ENCODE measurements at places on chromosomes 7 and 10.
A peak's percentile ranks its signal among the peaks of the same experiment; 100 is the strongest.

- DNase-seq = no peak
These were observed 445 bp upstream of the PVRIG start for GRCh38 chr7:100219271-100219737.

DNA sequence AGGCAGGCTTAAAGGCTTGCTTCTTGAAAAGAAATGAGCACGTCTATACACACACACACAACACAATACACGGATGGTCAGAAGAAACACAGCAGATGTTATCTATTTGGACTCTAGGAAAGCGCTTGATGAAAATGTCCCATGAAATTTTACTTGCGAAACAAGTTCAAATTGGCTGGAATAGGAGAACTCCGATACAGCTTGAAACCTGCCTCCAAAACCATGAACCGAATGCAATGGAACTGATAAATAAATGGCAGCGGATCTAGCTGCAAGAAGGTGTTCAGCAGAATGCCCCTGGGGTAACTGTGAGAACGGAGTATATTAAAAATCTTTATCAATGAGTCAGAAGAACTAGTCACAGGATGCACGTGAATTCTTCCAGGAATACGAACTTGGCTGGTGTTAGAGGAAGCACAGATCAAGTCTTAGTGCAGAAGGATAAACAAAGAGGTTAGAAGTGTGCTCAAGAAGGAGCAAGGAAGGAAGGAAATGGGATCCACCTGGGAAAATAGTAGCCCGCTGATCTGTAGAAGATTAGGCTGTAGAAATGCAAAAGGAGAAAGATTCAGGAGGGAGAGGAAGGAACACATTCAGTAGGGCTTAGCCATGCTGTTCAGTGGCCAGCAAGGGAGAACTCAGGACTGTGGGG, 142.0 kb upstream of the PRKCQ start:
- DNase-seq = peak; percentile 27

DNA sequence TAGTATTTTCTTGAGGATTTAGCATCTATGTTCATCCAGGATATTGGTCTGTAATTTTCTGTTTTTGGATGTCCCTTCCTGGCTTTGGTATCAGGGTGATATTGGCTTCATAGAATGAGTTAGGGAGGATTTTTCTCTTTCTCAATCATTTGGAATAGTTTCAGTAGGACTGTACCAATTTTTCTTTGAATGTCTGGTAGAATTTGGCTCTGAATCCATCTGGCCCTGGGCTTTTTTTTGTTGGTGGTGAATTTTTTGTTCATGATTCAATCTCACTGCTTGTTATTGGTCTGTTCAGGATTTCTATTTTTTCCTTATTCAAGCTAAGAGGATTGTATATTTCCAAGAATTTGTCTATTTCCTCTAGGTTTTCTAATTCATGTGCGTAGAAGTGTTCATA, 192.7 kb downstream of the KIF20B start:
- DNase-seq = no peak

DNA sequence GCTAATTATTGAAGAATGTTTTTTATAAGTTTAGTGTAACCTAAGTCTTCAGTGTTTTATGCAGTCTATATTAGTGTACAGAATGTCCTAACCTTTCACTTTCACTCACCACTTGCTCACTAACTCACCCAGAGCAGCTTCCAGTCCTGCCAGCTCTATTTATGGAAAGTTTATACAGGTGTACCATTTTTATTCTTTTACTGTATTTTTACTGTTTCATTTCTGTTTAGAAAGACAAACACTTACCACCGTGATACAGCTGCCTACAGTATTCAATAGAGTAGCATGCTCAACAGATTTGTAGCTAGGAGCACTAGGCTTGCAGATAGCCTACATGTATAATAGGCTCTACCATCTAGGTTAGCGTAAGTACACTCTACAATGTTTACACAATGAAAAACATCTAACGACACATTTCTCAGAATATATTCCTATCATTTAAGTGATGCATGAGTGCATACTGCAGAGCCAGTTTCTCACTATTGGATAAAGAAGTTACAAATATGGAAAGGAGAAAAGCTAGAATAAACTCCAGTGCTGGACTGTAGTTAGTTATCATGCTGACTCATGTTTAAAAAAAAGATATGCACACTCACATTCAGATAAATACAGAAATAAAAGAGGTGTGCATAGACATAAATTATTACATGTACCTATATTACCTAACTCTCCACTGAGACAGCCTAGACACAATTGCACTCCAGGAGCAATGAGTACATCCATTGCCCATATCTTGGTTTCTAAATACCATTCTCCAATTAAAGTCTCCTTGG, 30.4 kb downstream of the STEAP1B start:
- no peak for DNase-seq

- DNase-seq = no peak
These were observed 90.1 kb upstream of the ADCY1 start for GRCh38 chr7:45484094-45484493.

DNA sequence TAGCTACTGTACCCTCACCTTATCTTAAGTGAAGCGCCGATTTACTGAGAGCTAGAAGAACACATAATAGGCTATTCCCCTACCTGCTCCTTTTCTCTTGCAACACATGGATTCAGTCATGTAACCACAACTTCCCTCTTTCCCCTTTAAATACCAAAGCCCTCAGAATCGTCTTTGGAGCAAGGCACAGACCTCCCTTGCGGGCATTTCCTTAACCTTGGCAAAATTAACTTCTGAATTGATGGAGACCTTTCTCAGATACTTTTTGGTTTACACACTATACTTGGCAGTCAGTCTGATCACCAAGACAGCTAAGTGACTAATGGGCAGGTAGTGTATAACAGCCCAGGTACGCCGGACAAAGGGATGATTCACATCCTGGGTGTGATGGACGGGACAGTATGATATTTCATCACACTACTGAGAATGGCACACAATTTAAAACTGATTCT, 72.7 kb upstream of the SEC61G start:
- DNase-seq = peak; percentile 64

DNA sequence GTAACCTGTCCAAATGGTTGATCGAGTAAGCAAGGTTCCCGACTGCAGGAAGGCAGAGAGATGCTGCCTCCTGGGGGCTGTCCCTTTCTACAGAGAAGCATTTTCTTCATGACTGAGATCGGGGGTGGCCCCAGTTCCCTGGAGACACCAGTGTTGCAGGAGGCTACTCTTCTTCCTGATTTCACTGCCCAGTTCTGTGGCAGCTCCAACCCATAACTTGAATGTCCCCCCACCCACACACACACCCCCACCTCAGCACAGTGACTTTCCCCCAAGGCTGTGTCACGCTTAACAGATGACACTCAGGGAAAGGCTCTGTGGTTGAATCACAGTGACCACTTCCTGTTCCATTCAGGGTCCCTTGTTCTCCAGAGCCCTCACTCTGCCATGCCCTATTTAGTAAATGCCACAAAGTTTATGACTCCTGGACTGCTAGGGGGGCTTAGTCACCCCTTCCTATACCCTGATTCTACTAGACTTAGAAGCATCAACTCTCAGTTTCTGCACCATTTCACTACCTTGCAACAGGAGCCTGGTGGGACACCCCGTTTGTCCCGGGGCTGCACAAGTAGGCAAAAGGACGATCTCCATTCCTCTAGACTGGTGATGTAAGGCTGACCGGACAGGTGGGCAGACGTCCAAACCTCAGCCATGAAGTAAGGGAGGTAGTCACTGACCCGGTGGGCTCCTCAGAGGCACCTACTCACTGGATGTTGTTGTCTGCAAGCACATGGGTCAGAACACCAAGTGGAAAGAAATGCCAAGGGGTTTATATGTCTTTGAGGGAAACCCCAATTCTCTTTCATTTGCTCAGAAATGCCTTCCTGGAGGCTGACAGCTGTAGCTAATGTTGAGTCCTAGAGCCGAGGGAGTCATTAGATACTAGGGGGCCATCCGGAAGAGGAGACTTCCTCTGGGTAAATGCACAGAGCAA, 31.3 kb upstream of the SMC3 start:
- DNase-seq = peak; percentile 29

GRCh38 chr10:14571866-14572507, 202.7 kb downstream of the FAM107B start:
- DNase-seq = peak; percentile 38

GRCh38 chr10:24041034-24041433, 167.9 kb upstream of the KIAA1217 start:
- no peak for DNase-seq

Measured in trophoblast cell (in vitro differentiated cells and primary cell).